ENCODE measurements at places on chromosomes 3 and 15. TPM values are rescaled to one million over a fixed set of nuclear protein-coding genes. Genes with fewer than 3 reads are reported as not detected.

The TP63 gene
- total RNA-seq = 0.09 TPM

The VILL gene
- 8.7 TPM for total RNA-seq

The SLC28A1 gene
- total RNA-seq = not detected

The EIF5A2 gene
- total RNA-seq = 8.4 TPM

The GATA2 gene
- total RNA-seq = 7.6 TPM

The EXOG gene
- 5.9 TPM for total RNA-seq

The SMARCC1 gene
- 24.6 TPM for total RNA-seq

The CORO2B gene
- total RNA-seq = 10.1 TPM

The STAB1 gene
- 0.32 TPM for total RNA-seq

The EEFSEC gene
- total RNA-seq = 2.4 TPM

The LARP6 gene
- total RNA-seq = 93.6 TPM

The GRAMD1C gene
- total RNA-seq = 6.8 TPM

The GNAT1 gene
- total RNA-seq = not detected
